Brain (organoid and tissue), 16 donors: ENCODE measurements at places on chromosomes 4 and X.

DNA sequence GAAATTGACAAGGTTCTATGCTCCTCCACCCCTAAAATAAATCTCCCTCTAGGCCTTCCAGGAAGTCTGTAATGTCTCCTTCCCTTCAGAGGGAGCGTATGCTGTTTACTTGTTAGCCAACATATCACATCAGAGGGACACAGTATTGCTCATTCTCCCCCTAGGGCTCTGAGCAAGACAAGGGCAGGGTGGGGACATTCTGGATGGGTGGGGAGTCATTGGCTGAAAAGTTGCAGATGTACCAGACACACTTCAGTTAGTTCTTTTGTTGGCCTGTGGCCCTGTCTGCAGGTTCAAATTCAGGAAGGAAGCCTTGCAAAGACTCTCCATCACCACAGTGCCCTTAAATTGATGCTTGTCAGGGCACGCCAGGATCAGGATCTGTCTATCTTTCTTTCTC lies 106.3 kb upstream of the TEX13D start:
- no peak for DNase-seq

DNA sequence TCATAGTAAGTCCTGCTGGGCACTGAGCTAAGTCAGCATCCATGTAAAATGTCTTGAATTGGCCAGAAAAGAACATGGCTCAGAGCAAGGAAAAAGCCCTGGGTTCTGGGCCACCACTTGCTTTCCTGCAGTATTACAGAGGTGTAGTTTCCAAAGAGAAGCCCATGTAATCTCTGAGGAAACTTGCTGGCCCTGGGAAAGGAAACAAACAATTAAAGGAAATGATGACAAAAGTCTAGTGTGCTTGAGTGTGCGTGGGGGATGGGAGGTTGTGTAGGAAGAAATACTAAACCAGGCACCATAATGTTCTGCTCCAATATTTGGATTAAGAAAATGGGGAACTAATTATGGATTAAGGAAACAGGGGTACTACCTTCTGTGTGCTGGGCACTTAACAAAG lies 39.5 kb upstream of the SMIM10L2A start:
- no peak for DNase-seq

DNA sequence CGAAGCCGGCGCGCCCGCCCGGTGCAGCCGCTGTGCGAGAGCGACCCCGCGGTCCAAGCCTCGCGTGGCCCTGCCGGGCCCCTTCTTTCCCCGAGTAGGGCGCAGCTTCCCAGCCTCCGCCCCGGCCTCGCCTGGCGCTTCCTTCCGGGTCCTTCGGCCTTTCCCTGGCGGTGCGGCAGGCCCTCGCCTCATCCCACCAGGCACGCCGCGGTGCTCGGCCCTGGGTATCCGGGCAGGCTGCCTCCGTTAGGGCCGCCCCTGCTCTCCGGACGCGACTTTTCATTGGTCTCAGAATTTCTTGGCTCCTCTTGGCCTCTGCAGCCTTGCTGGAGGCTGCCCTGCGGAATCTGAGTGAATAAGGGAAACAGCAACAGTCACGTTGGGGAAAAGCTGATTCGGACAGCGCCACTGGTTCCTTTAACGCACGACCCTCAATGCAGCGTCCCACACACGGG lies 429 bp downstream of the UVSSA start:
- no peak for DNase-seq

- DNase-seq, result no peak
These were observed 54.9 kb downstream of the MAGEB17 start for GRCh38 chrX:16222151-16222550.

- DNase-seq, result no peak
These were observed 361.1 kb upstream of the BOD1L1 start for GRCh38 chr4:13988353-13989305.

DNA sequence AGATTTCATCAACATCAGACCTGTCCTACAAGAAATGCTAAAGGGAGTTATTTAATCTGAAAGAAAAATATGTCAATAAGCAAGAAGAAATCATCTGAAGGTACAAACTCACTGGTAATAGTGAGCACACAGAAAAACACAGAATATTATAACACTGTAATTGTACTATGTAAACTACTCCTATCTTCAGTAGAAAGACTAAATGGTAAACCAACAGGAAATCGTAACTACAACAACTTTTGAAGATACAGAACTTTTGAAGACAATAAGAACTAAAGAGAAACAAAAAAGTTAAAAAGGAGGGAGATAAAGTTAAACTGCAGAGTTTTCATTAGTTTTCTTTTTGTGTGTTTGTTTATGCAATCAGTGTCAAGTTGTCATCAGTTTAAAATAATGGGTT lies 12.4 kb downstream of the MED14 start:
- DNase-seq, result no peak

- DNase-seq, result no peak
These were observed 101.2 kb upstream of the SLC4A4 start for GRCh38 chr4:71237641-71238040.

- no peak for DNase-seq
These were observed 102.1 kb downstream of the DCK start for GRCh38 chr4:71095545-71095944.

- DNase-seq, result no peak
These were observed 24.7 kb upstream of the LRAT start for GRCh38 chr4:154719087-154719486.

GRCh38 chr4:27775156-27775555 lies 914.5 kb downstream of the STIM2 start:
- no peak for DNase-seq

GRCh38 chr4:6461301-6462165 lies 10.9 kb downstream of the PPP2R2C start:
- DNase-seq, result no peak

GRCh38 chr4:64399313-64400109 lies 9.7 kb downstream of the TECRL start:
- DNase-seq, result no peak
